ENCODE measurements at places on chromosomes 1 and 21.

GRCh38 chr1:91555821-91556531 lies 55.3 kb downstream of the CDC7 start:
- no peak for DNase-seq

GRCh38 chr1:29579821-29580425 lies 343.6 kb downstream of the PTPRU start:
- DNase-seq, result peak; percentile 8

- no peak for DNase-seq
Measured at GRCh38 chr1:6425658-6426057, 1.1 kb downstream of the ESPN start.

- DNase-seq, result no peak
Measured at GRCh38 chr21:44557491-44558328, 885 bp downstream of the KRTAP10-3 start.

- no peak for DNase-seq
Measured at GRCh38 chr1:4603295-4604110, 50.9 kb upstream of the AJAP1 start.

GRCh38 chr1:175222296-175222938 lies 29.8 kb upstream of the KIAA0040 start:
- no peak for DNase-seq
